ENCODE measurements at places on chromosomes 3 and 15.

DNA sequence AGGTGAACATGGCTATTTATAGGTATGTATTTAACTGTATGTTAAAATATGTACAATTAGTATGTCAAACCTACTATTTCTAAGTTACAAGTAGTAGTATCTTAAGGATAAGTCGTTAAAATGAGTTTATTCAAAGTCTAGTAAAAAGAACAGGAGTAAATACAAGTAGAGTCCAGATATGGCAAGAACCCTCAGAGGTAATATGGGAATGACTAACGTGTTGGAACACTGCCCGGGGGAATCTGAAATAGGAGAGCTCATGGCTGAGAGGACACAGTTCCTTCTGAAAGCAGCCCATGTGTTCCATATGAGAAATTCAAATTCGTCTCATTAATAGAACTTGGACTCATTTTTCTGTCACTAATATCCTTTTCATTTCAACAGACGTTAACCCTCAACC lies 158.8 kb downstream of the CLSTN2 start:
- no peak for DNase-seq

DNA sequence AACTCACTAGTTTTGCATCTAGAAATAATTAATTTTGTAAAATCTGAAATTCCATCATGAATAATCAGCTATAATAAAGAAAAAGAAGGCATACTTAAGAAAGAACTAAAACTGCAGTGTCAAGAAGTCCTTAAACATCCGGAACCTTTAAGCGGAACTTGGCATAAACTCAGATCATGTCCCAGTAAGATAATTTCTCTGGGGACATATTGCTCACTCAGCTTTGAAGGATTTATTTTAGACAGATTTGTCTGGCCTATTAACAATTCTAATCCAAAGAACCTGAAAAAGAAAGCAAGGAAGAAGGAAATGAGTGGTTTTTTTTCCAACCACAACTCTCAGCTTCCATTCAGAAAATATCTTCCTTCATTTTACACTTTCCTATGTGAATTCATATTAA lies 850.3 kb downstream of the ROBO1 start:
- DNase-seq, result no peak

DNA sequence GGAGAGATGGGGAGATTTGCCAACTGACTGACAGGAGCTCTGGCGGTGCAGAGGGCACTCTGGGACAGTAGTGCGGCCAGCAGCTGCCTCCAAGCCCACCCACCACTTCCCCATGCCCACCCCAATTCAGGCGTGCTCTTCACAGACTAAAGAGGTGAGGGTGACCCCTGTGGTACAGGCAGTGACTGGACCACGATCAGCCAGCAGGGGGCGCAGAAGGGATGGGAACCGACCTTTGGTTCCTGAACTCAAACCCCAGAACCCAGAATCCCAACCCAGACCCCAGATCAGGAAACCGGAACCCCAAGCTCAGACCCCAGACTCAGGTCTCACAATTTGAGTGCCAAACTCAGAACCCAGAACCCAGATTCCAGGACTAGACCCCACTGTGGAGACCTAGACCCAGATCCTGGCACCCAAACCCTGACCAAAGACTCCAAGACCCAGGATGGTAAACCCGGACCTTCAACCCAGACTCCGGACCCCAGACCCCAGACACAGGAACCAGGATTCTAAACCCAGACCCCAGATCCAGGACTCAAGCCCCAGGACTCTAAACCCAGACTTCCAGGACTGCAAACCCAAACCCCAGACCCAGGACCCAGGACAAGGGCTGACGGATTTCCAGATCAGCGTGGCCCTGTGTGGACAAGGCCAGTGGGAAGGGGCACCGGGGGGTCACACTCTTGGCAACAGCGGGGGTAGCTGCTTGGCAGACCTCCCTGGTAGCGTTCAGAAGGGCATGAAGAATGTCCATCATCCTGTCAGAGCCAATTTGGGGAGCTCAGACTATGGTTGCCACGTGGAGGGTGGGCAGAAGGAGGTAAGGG lies 3.7 kb upstream of the MYL3 start:
- peak; percentile 83 for DNase-seq

- no peak for DNase-seq
These were observed 261.4 kb downstream of the CNTN3 start for GRCh38 chr3:74353039-74353438.

- no peak for DNase-seq
These were observed 12.4 kb downstream of the OTOL1 start for GRCh38 chr3:161508852-161509477.

- no peak for DNase-seq
These were observed 17.4 kb upstream of the RAF1 start for GRCh38 chr3:12681089-12681942.

- DNase-seq, result no peak
These were observed 501.3 kb upstream of the TPRG1 start for GRCh38 chr3:188670446-188670845.

DNA sequence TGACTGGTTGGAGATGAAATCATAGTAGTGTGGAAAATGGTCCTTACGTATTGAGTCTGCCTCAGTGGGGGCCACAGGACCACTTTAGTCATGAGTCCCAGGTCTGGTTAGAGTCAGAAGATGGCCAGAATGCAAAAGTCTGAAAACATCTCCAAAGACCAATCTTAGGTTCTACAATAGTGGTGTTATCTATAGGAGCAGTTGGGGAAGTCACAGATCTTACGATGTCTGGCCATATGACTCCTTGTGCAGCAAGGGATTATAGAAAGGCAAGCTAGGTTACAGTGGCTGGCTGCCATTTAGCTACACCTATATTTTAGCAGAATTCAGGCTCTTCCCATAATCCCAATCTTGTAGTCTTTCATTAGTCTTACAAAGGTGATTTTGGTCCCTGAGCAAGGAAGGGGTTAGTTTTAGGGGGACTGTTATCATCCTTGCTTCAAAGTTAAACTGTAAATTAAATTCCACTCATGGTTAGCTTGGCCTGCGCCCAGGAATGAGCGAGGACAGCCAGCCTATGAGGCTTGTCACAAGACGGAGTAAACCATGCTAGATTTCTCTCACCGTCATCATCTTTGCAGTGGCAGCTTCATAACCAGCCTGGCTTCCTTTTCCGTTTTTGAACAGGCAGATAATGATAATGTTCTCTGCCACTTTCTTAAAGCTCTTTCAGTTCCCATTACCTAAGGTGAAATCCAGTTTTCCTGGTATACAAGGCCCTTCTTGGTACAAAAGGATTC lies 134.1 kb downstream of the VPS8 start:
- no peak for DNase-seq

DNA sequence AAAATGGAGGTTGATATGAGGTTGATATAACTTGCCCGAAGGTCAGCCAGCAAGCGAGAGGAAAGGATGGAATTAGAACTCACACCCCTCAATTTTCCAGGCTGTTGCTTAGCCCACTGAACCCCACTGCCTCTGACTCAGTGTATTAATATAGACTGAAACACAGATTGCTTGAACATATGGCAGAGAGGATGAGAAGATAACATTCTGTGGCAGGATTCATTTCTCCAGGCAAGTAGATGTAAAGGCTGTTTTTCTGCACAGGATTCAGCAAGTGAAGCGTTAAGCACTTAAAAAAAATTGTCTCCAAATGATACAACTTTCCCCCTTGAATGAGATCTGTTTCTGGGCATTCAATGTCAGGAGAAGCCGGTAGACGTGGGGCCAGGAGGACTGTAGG lies 335.2 kb downstream of the GAP43 start:
- DNase-seq, result no peak

DNA sequence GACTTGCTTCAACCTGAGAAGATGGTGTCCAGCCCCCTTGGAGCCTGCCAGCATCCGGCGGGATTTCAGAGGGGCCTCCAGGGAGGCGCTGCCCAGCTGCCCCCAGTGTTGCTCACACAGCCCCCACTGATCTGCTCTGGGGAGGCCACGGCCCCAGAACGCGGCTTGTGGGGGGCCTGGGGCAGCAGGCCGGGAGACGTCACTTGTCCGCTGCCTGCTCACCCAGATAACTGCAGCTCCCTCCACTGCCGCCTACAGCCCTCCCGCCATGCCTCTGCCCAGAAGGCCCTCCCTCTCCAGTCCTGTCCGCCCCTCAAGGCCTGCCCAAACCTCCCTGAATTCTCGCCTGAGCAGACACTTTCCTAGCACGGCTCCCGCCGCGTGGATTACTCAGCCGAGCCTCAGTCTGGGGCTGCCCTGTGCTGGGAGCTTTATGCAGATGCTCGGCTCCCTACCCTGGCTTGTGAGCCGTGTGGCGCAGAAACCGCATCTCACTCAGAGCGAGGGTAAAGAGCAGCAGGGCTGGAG lies 17.2 kb upstream of the ADIPOQ start:
- DNase-seq, result no peak

- DNase-seq, result no peak
These were observed 14.9 kb upstream of the RBSN start for GRCh38 chr3:15113884-15114283.

DNA sequence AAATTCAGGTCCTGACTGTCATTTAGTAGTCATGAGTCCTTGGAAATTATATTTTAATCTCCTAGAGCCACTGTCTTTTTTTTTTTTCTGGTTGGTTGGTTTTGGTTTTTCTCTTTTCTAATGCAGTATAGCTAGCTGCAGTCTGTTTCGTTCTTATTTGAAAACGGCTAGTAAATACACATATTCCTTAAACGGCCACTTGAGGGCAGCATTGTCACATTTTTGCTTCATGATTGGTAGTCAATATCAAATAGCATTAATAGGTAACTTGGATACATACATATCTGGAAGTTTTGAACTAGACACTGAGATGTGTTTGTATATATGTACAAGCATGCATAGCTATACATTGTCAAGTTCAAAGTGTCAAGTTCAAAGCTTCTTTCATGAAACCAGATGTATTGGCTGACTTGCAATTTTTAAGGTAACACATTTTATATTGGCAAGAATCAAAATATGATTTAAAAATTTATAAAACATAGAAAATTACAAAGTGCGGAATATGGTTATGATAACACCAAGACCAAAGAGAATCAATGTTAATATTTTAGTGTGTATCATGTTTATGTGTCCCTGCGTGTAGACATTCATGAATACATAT lies 22.5 kb downstream of the GABRA5 start:
- DNase-seq, result no peak
